Activated gamma-delta T cell treated with Interleukin-2 at 50 U/mL for 16 hours (primary cell): ENCODE measurements at places on chromosomes 1 and 21.
A peak's percentile ranks its signal among the peaks of the same experiment; 100 is the strongest.

GRCh38 chr21:41631564-41632461 is 123.9 kb upstream of the TMPRSS2 start:
- no peak for DNase-seq

DNA sequence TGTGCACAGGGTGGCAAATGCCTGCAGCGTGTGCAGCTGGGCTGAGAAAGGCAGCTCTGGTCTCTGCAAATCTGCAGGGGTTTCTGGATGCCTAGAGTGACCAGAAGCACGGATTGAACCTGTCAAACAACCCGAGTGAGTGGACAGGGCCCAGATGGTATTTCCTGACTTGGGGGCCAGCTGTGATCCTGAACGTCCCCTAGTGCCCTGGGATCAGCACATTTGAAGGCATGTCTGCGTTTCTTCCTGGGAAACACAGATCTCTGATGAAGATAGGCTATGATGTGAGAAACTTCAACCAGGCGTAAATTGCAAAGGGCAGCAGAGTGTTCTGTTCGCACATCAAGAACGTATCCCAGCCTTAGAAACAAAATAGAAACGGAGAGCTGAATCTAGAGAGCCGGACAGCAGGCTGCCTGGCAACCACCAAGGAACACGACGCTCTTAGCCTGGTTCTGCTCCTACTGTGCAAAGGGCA is 163.1 kb downstream of the KCNJ6 start:
- no peak for DNase-seq

- no peak for DNase-seq
Observed at GRCh38 chr1:230541306-230541705, 101.0 kb upstream of the COG2 start.

GRCh38 chr1:57986432-57986831 is 560.1 kb downstream of the OMA1 start:
- no peak for DNase-seq

DNA sequence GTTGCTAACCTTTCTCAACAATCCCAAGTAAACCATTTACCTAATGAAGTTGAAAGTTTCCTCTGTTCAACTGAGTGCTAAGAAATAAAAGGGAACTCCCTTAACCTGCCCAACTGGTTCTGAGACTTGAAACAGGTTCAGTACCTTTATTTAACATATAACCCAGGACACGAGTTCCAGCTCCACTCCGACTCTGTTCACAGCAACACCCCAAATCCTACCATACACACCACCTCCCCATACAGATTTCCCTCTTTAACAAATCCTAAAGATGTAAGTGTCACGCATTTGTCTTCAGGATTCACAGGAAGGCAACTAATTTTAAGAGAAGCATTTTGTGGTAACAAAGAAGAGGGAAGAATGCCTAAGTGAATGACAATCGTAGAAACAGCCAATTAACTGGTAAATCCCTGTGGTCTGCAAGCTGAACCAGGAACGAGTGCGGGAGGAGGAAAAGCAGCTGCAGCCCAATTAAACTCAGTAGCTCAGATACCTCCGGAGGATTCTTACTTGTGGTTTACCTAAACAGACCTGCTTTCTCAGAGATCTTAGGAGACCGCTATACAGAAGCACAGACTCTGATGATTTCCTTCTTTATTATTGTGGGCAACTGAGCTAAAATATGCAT is 134.5 kb upstream of the MAGI3 start:
- no peak for DNase-seq

DNA sequence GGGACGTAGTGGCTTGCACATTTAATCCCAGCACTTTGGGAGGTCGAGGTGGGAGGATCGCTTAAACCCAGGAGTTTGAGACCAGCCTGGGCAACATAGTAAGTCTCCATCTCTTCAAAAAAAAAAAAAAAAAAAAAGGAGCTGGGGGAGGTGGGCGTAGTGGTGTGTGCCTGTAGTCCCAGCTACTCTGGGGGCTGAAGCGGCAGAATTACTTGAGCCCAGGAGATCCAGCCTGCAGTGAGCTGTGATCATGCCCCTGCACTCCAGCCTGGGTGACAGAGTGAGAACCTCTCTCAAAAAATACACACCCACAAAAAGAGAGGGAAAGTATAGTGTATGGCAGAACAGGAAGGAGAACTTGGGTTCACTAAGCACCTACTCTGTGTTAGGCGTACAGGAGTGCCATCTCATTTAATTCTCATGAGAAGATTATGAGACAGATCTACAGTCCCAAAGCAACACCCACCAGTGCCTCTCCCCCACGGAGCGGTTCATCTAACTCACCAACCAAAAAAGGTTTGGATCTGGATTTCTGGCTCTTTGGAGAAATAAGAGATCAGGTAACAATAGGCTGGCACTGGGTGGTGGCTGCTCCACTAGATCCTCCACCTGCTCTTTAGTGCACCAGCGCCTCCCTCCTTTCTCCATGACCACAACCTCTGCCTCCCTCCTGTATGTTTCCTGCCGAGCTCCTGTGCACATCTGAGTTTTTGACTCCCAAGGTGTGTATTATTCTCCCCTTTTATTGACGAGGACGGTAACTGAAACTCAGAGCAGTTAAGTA is 1.4 kb upstream of the TRAF5 start:
- DNase-seq, result no peak

GRCh38 chr1:202569393-202570322 is 140.6 kb downstream of the SYT2 start:
- DNase-seq, result no peak

- no peak for DNase-seq
Observed at GRCh38 chr1:181630838-181631237, 147.5 kb downstream of the CACNA1E start.

GRCh38 chr1:13943055-13943454 is 243.1 kb downstream of the PRDM2 start:
- DNase-seq, result no peak

GRCh38 chr1:158212320-158212719 is 31.6 kb downstream of the CD1D start:
- DNase-seq, result no peak

DNA sequence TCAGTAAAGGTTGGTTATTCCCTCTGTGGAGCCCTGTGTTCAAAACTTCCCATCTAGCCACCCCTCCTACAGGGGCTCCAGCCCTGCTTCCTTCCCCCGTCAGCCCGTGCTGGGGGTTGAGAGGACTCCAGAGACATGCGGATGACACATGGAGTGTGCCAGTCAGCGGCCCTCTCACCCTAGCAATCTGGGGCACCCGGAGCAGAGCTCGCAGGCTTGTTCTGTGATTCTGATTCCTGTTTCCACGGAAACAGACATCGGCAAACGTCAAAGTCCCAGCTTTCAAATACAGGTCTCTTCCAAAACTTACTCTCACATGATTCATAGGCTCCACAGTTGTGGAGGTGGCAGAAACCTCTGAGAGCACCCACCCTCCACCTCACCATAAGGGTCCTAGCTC is 9.8 kb upstream of the SSBP3 start:
- no peak for DNase-seq

- peak; percentile 83 for DNase-seq
Observed at GRCh38 chr1:38559446-38560165, 300.0 kb downstream of the RRAGC start.

DNA sequence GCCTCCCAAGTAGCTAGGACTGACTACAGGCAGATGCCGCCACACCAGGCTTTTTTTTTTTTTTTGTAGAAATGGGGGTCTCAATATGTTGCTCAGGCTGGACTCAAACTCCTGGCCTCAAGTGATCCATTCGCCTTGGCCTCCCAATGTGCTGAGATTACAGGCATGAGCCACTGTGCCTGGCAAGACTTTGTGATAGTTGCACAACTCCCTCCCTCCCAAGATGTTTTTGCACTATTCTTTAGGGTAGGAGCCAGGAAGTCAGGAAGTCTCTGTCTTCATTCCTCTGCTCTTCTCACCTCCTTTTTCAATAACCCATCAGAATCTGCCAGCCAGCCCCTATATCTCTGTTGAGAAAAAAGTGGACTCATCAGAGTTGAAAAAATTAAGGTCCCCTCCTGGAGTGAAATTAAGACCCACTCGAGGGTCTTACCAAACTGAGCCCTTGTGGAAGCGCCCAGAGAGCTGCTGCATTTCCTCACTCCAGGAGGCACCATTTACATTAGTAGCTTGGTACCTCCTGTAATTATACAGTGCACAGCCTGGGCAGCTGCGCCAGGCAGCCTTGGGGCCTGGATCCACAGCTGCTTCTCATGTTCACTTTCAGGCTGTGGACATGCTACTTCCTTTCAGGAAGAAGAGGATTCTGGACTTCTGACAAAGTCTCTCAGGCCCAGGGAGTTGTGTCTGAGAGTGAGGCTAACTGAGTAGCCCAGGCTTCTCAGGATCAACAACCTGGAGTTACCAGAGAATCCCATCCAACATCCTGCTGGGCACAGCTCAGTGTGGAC is 24.0 kb downstream of the TCEA3 start:
- DNase-seq, result no peak

DNA sequence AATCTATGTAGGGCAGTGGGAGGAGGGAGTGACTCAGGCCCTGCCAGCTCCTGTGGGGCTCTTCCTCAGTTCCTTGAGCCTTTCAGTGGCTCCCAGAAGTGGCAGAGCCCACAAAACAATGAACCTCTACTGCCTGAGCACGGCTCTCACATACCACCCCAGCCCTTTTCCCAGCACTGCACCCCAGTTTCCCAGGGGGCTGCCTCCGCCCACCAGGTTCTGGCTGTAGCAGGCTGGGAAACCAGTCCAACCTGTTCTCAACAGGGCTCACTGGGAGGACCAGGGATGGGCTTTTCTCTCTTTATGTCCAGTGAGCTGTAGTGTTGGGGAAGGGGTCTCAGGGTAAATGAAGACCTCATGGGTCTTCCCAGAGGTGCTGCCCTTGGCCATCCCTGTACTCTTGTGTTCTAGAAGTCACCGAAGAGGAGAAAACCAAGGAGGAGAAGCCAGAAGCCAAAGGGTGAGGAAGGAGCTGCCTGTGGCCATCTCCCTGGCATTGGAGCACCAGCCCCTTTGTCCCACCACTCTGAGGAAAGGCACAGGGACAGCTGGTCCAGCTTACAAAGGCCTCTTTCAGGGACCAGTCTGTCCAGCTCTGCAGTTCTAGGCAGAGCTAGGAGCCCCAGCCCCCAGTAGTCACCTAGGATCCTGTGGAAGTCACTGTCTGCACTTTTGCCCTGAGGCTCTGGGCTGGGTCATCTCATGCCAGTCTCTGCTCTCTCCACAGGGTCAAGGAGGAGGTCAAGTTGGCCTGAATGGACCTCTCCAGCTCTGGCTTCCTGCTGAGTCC is 3.5 kb downstream of the MARCKSL1 start:
- no peak for DNase-seq
